ENCODE measurements at places on chromosomes 16 and 17.

DNA sequence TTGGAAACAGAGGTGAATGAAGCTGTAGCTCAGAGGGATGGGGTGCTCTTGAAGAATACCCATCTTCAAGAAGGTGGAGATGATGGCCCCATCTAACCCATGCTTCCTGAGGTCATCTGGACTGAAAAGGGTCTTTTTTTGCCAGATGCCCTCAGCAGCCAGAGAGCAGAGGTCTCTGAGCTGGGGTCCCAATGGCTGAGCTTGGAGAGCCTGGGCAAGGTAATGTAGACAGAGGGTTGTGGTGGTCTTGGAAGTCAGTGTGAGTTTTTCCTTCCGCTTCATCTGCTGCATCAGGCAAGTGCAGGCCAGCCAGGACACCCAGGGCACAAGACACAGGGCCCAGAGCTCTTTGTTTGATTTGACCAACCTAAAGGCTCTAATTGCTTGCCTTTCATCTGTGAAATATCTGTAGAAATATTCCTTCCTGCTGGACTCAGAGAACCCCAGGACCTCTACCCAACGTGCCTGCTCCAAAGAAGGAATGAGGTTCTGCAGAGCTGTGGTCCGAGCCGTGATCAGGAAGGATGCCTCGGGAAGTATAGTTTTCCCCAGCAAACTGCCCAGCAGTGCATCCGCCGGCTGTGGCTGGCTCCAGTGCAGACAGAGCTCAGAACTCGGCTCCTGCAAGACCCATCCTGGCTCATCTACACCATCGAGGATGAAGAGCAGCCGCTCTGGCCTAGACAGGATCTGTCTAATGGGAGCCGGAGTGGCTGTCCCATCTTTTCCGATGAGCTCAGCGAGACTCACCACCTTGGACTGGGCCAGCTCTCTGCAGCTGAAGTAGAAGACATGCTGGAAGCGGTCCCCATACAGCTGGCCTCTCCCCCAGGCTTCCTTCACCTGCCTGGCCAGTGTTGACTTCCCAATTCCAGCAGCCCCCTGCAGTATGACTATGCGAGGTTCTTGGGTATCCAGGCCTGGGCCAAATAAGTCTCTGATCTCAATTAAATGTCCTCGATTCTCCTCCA, 25.2 kb downstream of the NLRP1 start:
- no peak for DNase-seq

DNA sequence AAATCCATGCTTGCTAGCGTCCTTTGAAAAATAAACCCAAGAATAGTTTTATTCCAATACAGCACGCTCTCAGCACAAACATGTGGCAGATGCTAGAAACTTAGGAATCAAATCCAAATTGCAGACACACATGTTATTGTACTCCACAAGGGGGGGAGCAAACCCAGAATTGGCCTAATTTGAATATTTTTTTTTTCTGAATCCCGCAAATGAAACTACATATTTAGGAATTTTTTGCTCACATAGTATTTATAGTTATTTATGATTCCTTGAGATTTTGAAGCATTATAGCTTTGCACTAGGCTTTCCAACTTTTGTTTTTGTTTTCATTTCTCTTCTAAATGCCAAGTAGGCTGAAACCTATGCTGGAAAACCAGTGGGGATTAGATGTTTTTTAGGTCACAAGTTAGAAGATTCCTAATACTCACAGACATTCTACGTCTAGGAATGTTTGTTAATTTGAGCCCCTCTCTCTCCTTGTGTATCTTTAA, 59.3 kb upstream of the CDH11 start:
- DNase-seq, result no peak

- DNase-seq, result no peak
Observed at GRCh38 chr17:37130984-37131446, 182.3 kb downstream of the AATF start.

- DNase-seq, result no peak
Observed at GRCh38 chr16:12538667-12539091, 265.0 kb downstream of the CPPED1 start.

DNA sequence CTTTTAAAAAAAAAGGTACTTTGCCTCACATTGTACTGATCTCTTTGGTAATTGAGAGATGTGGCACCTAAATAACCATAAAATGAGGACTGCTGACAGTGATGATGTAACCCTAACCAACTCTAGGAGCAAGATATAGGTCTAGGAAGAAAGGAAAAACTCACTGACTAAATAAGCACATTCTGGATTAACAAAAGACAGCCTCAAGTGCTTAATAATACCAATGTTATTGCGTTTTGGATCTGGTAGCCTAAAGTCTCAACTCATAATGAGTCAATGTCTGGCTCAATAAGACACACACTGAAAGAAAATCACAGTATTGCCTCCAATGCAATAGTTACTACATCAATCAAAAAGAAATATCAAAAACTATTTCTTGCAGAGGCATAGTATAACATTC, 3.0 kb downstream of the ERN1 start:
- DNase-seq, result no peak

DNA sequence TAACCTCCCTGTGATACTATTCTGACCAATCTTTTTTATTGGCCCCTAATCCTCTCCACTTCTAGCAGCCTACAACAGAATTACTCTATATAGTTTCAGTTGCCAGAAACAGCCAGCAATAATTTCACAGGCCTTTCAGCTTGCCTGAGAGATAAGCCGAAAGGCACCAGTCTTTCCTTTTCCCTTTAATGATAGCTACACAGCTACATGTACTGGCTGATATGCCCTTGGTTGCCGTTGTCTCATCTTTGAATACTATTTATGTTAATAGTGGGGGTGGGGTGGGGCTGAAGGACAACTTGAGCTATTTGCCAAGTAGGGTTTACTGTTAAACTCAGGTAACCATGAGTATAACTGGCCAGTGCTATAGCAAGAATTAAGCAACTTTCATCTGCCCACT, 35.8 kb upstream of the RASL10B start:
- no peak for DNase-seq

Data from stimulated activated CD8-positive, alpha-beta memory T cell treated with anti-CD3 and anti-CD28 coated beads, Interleukin-4, amount 100 ng/mL, for 1 hour (primary cell).